Dorsolateral prefrontal cortex (tissue), 122 donors: ENCODE measurements at places on chromosomes 13 and 19.

- no peak for DNase-seq
Observed at GRCh38 chr13:103104340-103104739, 38.1 kb upstream of the SLC10A2 start.

DNA sequence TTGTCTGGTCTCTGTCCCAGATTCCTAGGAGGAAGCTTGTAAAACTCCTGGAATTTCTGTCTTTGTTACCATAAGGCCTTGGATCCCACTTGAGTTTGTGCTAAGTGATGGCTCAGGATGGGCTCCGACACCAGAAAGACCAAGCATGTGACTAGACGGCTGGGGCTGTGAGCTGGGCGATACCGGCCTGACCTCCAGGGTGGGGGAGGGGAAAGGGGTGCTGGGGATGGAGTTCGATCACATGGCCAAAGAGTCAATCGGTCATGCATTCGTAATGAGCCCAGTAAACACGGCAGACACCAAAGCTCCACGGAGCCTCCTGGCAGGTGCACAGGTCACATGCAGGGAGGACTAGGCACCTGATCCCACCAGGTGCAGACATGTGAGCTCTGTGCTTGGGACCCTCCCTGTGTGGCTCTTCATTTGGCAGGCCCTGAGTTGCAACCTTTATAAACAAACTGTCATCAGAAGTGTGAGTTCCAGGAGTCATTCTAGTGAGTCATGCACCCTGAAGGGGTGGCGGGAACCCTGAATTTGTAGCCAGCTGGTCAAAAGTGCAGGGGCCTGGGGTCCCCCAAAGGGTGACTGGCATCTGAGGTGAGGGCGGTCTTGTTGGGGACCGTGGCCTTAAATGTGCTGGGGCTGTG lies 27.1 kb downstream of the ELAVL1 start:
- DNase-seq, result no peak

DNA sequence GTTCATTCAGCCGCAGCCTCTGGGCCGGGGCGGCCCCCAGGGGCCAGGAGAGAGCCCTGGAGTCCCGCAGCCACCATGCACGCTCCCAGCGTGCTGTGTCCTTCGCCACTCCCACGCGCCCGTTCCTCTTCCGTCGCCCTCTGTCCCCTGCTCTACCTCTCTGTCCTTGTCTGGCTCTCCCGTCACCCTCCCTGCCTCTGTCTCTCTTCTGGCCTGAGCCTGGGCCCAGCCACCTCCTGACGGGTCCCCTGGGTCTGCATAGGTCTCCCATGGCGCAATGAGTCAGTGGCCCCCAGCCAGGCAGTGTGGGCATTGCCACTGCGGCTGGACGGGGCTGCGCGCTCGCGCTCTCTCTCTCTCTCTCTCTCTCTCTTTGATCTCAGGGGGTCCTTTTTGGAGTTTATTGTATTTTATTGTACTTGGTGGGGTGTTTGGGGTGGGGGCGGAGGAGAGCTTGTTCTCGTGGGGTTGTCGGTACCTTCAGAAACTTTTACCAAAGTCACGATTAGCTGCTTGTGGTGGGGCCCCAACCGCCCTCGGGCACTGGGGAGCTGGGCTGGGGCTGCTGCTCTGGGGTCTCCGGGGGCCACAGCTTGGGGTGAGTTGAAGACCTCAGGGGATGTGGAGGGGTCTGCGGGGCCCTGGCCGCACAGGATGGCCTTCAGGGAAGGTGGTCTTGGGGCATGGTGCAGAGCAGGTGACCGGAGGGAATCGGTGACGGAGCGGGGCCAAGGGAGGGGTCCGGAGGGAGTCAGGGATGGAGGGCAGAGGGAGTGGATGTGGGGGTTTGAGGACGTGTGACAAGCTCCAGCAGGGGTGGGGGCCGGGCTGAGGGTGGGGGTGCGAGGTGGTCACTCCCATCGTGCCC lies 1.7 kb upstream of the TGFBR3L start:
- no peak for DNase-seq

DNA sequence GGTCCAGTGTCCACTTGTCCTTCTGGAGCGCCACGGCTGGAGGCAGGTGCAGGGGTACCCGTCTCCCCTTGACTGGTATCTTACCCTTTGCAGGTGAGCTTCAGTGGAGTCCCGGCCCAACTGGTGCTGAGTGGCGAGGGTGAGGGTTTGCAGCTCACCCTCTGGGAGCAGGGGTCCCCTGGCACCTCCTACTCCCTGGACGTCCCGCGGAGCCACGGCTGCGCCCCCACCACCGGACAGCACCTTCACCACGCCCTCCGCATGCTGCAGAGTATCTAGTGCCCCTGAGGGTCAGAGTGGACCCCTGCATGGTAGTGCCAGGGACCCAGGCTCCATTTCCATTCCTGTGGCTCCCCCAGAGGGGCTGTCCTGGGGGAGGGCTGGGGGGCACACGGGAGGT lies 11.1 kb downstream of the PLK5 start:
- no peak for DNase-seq

GRCh38 chr19:3112375-3113099 lies 18.4 kb downstream of the GNA11 start:
- DNase-seq, result no peak

DNA sequence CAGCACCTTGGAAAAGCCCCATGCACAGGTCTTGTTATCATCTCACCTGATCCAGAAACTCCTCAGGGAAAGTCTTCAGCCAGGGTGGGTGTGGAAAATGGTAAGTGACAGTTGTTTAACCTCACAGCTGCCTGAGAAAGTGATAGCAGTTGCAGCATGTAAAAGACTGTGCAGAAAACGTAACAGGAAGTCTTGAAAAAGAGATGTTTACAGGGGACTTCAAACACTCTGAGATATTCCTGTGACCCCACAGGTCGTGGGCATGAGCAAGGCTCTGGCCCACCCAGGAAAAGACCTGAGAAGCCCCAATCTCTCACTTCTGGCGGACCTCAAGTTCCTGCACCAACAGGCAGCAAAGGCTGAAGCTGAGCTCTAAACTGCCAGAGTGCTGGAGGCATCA lies 826.9 kb downstream of the UQCRFS1 start:
- DNase-seq, result no peak

GRCh38 chr19:51576850-51577249 lies 5.8 kb downstream of the ZNF175 start:
- no peak for DNase-seq

DNA sequence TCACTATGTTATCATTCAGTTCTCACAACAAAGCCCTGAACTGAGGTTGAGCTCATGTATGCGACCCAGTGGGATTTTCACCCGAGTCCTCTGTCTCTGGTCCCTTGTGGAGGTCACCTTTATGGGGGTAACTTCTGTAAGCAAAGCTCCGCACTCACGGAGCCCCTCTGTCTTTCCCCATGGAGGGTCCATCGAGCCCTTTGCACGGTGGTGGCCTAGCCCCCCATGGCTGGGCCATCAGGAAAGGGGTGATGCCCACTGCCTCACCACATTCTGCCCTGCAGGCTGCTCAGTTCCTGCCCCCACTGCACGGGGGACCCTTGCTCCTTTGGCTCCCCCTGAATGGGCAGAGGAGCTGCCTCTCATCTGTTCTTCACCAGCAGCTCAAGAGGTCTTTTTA lies 39.6 kb downstream of the CHST8 start:
- no peak for DNase-seq

DNA sequence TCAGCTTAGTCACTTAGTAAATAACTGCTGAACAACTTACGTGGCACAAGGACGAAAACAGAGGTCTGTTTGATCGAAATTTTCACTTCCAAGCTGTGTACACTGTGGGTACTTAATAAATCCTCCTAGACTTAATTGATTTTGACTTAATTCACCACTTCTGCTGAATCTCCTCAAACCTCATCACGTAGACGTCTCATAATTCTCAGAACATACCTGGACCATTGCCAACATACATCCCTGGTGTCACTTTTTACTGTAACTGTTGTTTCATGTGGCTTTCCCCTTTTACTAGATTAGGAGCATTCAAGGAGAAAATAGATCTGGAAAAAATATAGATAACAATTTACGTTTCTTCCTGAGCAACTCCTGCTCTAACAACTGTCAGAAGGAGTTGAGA lies 105.0 kb downstream of the MBNL2 start:
- DNase-seq, result no peak

DNA sequence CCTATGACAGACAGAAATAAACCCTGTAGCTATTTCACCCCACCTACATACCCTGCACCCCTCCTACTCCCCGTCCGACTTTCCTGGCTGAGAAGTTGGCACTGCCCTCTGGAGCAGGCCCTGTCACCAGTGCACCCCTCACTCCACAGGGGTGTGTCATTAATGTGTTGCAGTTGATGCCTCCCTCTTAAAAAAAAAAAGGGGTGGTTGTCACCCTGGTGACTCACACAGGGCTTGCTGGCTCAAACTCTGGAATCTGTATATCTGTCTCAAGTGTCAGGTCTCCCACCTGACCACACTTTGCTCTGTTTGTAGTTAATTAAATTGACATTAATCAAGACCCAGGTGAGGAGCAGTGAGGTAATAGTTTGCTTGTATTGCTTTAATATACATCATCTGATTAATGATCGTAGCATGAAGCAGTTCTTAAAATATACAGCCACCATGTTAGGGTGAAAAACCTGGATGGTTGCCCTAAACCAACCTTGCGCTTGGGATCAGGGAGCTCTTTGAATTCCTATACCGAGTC lies 2.0 kb upstream of the GATAD2A start:
- no peak for DNase-seq

DNA sequence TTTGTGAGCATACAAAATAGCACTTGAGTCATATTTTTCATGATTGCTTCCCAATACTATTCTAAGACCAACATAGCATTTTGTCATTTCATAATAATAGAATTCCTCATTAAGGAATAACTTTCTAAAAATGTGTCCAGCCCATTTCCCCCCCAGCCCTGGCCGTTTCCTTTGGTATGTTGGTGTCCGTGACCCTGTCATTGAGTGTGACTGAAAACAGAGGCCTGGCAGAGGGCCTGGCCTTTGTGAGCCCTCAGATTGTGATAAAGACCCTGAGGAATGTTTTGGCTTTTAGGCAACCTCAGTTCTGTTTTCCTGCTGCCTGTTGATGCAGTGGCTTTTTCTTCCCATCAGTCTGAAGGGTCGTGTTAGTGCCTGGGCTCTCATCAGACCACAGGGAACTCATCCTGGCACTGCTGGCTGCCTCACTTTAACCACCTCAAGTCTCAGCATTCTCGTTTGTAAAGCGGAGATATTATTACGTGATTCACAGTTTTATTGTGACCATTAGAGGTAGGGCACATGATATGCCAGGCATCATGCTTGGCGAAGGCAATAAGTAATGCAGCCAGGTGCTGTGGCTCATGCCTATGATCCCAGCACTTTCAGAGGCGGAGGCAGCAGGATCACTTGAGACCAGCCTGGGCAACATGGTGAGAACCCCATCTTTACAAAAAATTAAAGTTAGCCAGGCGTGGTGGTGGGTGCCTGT lies 13.8 kb downstream of the SPINT2 start:
- DNase-seq, result no peak

GRCh38 chr19:53531457-53531856 lies 6.5 kb upstream of the ZNF331 start:
- no peak for DNase-seq

DNA sequence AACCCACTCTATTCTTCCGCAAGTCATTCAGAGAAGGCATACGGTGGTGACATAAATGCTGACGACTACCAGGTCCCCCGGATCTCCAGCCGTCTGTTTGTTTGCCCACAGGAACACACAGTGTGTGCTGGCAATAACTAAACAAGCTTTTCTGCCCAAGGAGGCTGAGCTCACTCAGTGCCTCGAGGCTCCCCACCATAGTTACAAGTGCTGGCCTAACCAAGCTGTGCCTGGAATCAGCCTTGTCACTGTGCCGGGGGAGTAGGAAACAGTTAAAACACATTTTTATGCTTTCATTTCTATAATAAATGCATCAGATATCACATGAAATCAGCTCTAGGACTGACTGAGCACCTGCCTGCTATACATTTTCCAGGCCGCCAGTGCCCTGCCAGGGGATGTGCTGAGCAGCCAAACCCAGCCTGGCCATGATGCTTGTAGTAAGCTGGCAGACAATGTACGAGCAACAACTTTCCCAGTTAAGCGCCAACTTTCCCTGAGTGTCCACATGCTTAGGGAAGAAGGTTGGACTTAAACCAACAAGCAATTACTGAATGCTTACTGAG lies 28.1 kb downstream of the BRD4 start:
- no peak for DNase-seq

GRCh38 chr13:43850873-43851272 lies 28.7 kb downstream of the CCDC122 start:
- DNase-seq, result no peak

DNA sequence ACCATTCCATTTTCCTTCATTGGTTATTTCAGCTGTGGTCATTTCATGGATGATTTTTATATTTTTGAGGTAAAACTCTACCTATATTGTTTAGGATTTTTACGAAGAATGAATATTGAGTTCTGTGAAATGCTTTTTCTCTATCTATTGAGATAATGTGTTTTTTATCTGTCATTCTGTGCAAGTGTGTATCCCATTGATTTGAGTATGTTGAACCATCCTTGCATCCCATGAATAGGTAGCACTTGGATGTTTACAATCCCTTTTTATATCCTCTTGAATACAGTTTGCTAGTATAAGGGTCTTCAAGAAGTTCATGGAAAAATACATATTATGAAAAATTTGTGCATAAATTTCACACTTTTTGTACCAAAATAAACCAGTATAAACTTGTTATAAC lies 9.8 kb upstream of the ZNF525 start:
- no peak for DNase-seq

GRCh38 chr13:45325806-45326205 lies 15.2 kb downstream of the TPT1 start:
- peak; percentile 74 for DNase-seq

- DNase-seq, result peak; percentile 72
Observed at GRCh38 chr19:46944918-46945628, 74.6 kb upstream of the NPAS1 start.

- DNase-seq, result no peak
Observed at GRCh38 chr19:45423033-45423588, 606 bp downstream of the ERCC1 start.

- DNase-seq, result no peak
Observed at GRCh38 chr19:3660493-3661219, 34.1 kb upstream of the CACTIN start.

DNA sequence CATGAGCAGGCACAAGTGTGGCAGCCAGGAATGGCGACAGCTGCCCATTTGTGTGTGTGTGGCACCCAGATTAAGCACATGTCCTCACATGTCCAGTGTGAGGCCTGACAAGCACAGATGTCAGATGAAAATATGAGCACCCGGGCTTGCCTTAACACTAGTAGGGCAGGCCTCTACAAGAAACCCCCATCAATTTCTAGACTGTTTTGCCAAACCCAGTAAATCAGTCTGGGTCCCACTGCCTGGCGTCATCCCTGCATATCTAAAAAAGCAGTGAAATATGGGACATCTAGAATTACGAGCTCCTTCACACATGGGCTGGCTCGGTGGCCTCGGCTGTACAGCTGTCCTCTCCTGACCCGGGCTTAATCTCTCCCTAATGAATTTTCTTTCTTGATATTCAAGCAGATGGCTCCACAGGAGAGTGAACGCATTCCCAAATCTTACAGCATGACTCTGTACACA lies 432.7 kb downstream of the FOXO1 start:
- no peak for DNase-seq

- DNase-seq, result no peak
Observed at GRCh38 chr19:5609881-5610448, 12.6 kb downstream of the SAFB2 start.

GRCh38 chr19:13920940-13921747 lies 15.1 kb downstream of the CC2D1A start:
- DNase-seq, result peak; percentile 86
